WTC11 (cell line): ENCODE measurements at places on chromosomes 11 and 22. TPM values are rescaled to one million over a fixed set of nuclear protein-coding genes. Genes with fewer than 3 reads are reported as not detected.

DNA sequence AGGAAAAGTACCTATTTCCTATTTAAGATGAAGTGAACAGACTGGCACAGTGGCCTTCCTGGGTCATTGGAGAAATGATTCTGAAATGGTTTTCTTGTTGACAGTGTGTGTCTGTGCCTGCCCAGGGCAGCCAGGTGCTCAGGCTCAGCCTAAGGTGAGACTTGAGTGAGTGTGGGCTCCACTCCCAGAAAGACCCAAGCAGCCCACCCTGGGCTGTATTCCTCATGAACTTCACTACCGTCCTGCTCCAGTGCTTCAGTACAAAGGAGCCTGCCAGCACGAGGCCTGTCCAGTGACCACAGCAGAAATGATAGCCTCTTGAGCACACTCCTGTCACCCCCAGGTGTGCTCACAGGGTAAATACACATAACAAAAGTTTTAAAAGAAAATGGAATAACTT, 49.5 kb downstream of the GAB4 start:
- no peak for DNase-seq
- H3K27me3 ChIP-seq, result peaks cover 7% of the 10 kb centered on the region; the same call in 1 of the 2 replicates
- peaks cover 29% of the 10 kb centered on the region for H3K36me3 ChIP-seq
- no peak overlapping the region for H3K27ac ChIP-seq
- H3K4me1 ChIP-seq, result no peaks in the 10 kb centered on the region

GRCh38 chr11:81331611-81332235, 1401.9 kb downstream of the FAM181B start:
- H3K27ac ChIP-seq, result no peak overlapping the region
- H3K4me1 ChIP-seq, result no peaks in the 10 kb centered on the region
- no peaks in the 10 kb centered on the region for H3K36me3 ChIP-seq

DNA sequence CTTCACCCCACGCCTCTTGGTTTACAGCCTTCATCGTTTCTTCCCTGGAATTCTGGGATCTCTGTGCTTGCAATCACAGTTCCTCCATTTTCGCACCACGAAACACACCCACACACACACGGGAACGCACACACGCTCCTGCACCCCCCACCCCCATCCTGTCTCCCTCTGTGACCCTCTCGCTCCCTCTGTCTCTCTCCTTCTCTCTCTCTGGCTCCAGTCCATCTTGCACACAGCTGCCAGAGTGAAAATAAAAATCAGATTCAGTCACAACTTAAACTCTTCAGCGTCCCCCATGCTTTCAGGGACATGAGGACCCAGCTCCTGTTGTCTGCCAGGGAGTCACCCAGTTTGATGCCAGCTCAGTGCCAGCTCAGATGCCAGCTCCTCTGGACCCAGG, 3.0 kb downstream of the GAL start:
- H3K27ac ChIP-seq, result no peak overlapping the region
- no peak overlapping the region for H3K4me3 ChIP-seq
- peaks cover 29% of the 10 kb centered on the region for H3K36me3 ChIP-seq

GRCh38 chr22:43441216-43441615, 29.4 kb downstream of the MPPED1 start:
- no peak for DNase-seq
- no peak overlapping the region for H3K4me3 ChIP-seq
- H3K4me1 ChIP-seq, result peaks cover 13% of the 10 kb centered on the region

Gene CHRM1
- not detected in 3 replicates for total RNA-seq

Gene CHRNA10
- 0.46 to 1.7 TPM (median 0.73 TPM) in 3 replicates for total RNA-seq

Gene P2RX3
- total RNA-seq, result 0.26 to 1.1 TPM (median 0.66 TPM) in 3 replicates

- H3K4me1 ChIP-seq, result peaks cover 49% of the 10 kb centered on the region
- no peak overlapping the region for H3K4me3 ChIP-seq
- peak overlapping the region; percentile 76; the same call in 1 of the 2 replicates for H3K27ac ChIP-seq
- no peaks in the 10 kb centered on the region; the same call in 1 of the 2 replicates for H3K27me3 ChIP-seq
- DNase-seq, result no peak
Observed at GRCh38 chr11:61696602-61697001, 16.4 kb downstream of the DAGLA start.

- peaks cover 5% of the 10 kb centered on the region; the same call in 1 of the 2 replicates for H3K27me3 ChIP-seq
- H3K27ac ChIP-seq, result no peak overlapping the region
- no peaks in the 10 kb centered on the region for H3K4me1 ChIP-seq
Observed at GRCh38 chr11:71532036-71532610, 5.1 kb downstream of the KRTAP5-7 start.

Gene SCGB1A1
- total RNA-seq, result 1.1 to 1.6 TPM (median 1.2 TPM) in 3 replicates

DNA sequence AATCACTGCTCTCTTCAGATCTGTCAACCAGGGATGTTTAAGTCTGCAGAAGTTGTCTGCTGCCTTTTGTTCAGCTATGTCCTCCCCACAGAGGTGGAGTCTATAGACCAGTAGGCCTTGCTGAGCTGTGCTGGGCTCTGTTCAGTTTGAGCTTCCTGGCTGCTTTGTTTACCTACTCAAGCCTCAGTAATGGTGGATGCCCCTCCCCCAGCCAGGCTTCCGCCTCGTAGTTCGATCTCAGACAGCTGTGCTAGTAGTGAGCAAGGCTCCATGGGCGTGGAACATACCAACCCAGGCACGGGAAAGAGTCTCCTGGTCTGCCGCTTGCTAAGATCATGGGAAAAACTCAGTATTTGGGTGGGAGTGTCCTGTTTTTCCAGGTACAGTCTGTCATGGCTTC, 27.6 kb upstream of the CASP12 start:
- DNase-seq, result no peak
- H3K4me3 ChIP-seq, result no peak overlapping the region
- H3K36me3 ChIP-seq, result peaks cover 54% of the 10 kb centered on the region
- H3K27ac ChIP-seq, result no peak overlapping the region

- peaks cover 11% of the 10 kb centered on the region for H3K27me3 ChIP-seq
- DNase-seq, result no peak
- H3K4me3 ChIP-seq, result no peak overlapping the region
- H3K4me1 ChIP-seq, result peaks cover 70% of the 10 kb centered on the region
- no peaks in the 10 kb centered on the region for H3K36me3 ChIP-seq
Observed at GRCh38 chr11:11076276-11076675, 218.4 kb upstream of the ZBED5 start.

GRCh38 chr11:20762116-20762844, 92.9 kb downstream of the NELL1 start:
- no peaks in the 10 kb centered on the region for H3K36me3 ChIP-seq
- no peak for DNase-seq
- H3K27ac ChIP-seq, result no peak overlapping the region
- H3K4me3 ChIP-seq, result no peak overlapping the region

Gene OR2D2
- 0.16 to 0.26 TPM (median 0.23 TPM) in 3 replicates for total RNA-seq

DNA sequence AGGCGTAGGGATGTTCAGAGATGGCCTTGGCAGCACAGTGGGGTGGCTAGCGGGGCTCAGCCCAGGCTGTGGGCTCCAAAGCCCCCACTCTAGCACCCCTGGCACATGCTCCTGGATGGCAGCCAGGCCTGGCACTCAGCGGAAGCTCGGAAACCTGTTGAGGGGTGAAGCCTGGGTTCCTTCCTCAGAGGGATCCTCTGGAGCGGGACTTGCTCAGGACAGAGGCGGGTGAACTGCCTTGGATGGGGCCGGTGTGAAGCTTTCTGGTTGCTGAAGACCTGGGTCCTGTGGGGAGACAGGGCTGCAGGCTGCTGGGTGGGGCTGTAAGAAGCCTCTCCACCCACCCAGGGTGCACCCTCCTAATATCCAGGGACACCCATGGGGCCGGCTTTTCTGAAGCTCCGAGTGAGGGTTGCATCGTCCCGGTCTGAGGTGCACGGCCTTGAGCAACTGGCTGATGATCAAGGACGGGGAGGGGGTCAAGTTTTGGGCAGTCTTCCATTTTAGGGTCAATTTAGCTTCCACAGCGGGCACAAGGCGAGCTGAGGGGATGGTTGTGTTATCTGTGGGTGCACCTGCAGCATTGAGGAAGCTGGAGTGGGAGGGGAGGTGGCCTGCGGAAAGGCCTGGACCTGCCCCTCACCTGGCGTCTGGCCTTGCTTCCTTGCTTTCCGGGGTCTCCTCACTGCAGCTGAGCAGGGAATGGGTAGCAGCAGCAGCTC, 5.2 kb downstream of the MRGPRE start:
- DNase-seq, result no peak
- H3K27ac ChIP-seq, result no peak overlapping the region
- H3K27me3 ChIP-seq, result no peaks in the 10 kb centered on the region
- peaks cover 27% of the 10 kb centered on the region for H3K4me1 ChIP-seq

- H3K4me1 ChIP-seq, result peaks cover 18% of the 10 kb centered on the region
- no peaks in the 10 kb centered on the region for H3K36me3 ChIP-seq
- no peak for DNase-seq
Observed at GRCh38 chr11:75534259-75535069, 8.7 kb upstream of the GDPD5 start.

DNA sequence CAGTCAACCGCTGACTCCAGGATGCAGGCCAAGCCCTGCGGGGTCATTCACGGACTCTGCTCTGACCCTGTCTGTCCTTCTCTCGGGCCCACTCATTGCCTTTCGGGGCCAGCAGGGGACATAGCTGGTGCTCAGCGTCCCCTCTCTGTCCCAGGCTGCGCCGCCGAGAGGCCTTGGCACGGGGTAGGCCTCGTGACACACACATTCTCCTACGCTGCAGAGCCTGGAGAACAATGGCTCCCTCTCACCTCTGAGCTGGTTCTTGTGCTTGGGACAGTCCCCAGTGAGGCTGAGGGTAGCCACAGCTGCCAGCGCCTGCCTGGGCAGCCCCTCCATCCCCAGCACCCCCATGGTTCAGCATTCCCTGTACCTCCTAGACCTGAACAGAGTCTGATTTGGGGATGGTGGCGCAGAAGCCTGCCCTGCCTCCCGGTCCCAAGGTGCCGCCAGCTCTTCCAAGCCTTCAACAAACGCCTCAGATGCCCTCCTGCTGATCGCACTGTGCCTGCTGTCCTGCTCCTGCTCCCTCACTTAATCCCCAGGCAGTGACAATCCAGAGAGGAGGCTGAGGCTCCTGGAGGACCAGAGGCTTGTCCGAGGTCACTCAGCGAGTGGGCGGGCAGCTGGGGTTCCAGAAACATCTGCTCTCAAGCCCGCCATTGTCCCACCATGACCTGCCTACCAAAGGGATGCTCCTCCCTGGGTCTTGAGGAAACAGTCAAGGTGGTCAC, 30.4 kb downstream of the DUSP8 start:
- H3K27me3 ChIP-seq, result peaks cover 62% of the 10 kb centered on the region
- H3K4me1 ChIP-seq, result peaks cover 4% of the 10 kb centered on the region; the same call in 1 of the 2 replicates
- H3K4me3 ChIP-seq, result no peak overlapping the region
- H3K36me3 ChIP-seq, result no peaks in the 10 kb centered on the region
- 0 out of 2 replicates have a peak overlapping the region, but pooled peaks have one; percentile 19 for H3K27ac ChIP-seq
- DNase-seq, result no peak

Gene SMC1B
- 0.07 to 0.18 TPM (median 0.11 TPM) in 3 replicates for total RNA-seq

Gene RCOR2
- 77.4 to 98.3 TPM (median 92.0 TPM) in 3 replicates for total RNA-seq

DNA sequence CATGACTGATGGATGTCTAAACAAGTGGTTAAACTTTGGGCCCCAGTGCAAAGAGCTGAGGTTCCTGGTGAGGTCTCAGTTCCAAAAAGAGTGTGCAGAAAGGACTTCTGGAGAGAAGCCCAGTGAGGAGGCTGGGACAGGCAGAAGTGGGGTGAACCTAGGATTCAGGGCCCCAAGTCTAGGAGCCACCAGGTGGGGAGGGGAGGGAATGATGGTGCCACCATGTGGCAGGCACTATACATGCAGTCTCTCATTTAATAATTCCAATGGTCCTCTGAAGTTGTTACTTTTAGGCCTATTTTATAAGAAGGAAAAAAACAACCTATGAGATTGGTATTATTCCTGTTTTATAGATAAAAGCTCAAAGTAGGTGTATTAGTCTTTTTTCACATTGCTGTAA, 102.0 kb downstream of the INSC start:
- H3K27me3 ChIP-seq, result no peaks in the 10 kb centered on the region; the same call in 1 of the 2 replicates
- no peak overlapping the region for H3K27ac ChIP-seq
- no peak overlapping the region for H3K4me3 ChIP-seq
- peaks cover 5% of the 10 kb centered on the region; the same call in 1 of the 2 replicates for H3K4me1 ChIP-seq

GRCh38 chr11:78298291-78298771, 109.6 kb downstream of the USP35 start:
- peaks cover 8% of the 10 kb centered on the region for H3K4me1 ChIP-seq
- no peaks in the 10 kb centered on the region for H3K36me3 ChIP-seq
- H3K27ac ChIP-seq, result no peak overlapping the region
- H3K4me3 ChIP-seq, result no peak overlapping the region

GRCh38 chr11:2287091-2287490, 14.6 kb downstream of the C11orf21 start:
- DNase-seq, result peak; percentile 6
- peaks cover 8% of the 10 kb centered on the region; the same call in 1 of the 2 replicates for H3K4me1 ChIP-seq
- H3K27me3 ChIP-seq, result peaks cover 66% of the 10 kb centered on the region
- H3K27ac ChIP-seq, result no peak overlapping the region

- H3K4me3 ChIP-seq, result no peak overlapping the region
- no peak overlapping the region for H3K27ac ChIP-seq
- peaks cover 13% of the 10 kb centered on the region for H3K27me3 ChIP-seq
- 0 out of 2 replicates have a peak, but pooled peaks cover 2% of the 10 kb centered on the region for H3K4me1 ChIP-seq
- DNase-seq, result peak; percentile 62
Observed at GRCh38 chr11:74739546-74740270, 8.5 kb upstream of the CHRDL2 start.

- no peak for DNase-seq
- H3K27me3 ChIP-seq, result no peaks in the 10 kb centered on the region; the same call in 1 of the 2 replicates
- H3K36me3 ChIP-seq, result peaks cover 12% of the 10 kb centered on the region
- H3K4me3 ChIP-seq, result no peak overlapping the region
Observed at GRCh38 chr11:11960687-11961086, 47.7 kb downstream of the DKK3 start.

- H3K36me3 ChIP-seq, result no peaks in the 10 kb centered on the region
- no peak overlapping the region for H3K4me3 ChIP-seq
Observed at GRCh38 chr22:19779685-19780268, 19.2 kb downstream of the TBX1 start.

- no peak for DNase-seq
- peak overlapping the region; percentile 45; the same call in 1 of the 2 replicates for H3K27ac ChIP-seq
- peaks cover 4% of the 10 kb centered on the region; the same call in 1 of the 2 replicates for H3K4me1 ChIP-seq
- peaks cover 2% of the 10 kb centered on the region; the same call in 1 of the 2 replicates for H3K27me3 ChIP-seq
- H3K4me3 ChIP-seq, result no peak overlapping the region
- H3K36me3 ChIP-seq, result no peaks in the 10 kb centered on the region
Observed at GRCh38 chr11:32987851-32988250, 27.8 kb upstream of the DEPDC7 start.

Gene KCNJ5
- 0.09 to 0.23 TPM (median 0.22 TPM) in 3 replicates for total RNA-seq

Gene TBRG1
- total RNA-seq, result 25.4 to 30.3 TPM (median 30.0 TPM) in 3 replicates

DNA sequence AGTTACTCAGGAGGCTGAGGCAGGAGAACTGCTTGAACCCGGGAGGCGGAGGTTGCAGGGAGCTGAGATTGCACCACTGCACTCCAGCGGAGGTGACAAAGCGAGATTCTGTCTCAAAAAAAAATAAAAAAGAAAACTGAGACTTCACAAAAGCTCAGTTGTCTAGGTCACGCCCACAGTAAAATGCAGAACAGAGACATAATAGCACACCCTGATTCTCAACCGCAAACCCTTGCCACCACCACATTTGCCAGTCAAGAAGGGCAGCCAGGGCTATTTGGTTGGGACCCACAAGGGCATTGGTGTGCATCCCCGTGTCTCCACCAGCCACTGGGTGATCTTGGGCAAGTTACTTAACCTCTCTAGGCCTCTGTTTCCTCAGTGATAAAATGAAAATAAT, 25.4 kb downstream of the CREB3L1 start:
- H3K4me1 ChIP-seq, result peaks cover 10% of the 10 kb centered on the region
- H3K4me3 ChIP-seq, result no peak overlapping the region
- no peak overlapping the region for H3K27ac ChIP-seq
- 0 out of 2 replicates have a peak, but pooled peaks cover 2% of the 10 kb centered on the region for H3K36me3 ChIP-seq
- no peaks in the 10 kb centered on the region for H3K27me3 ChIP-seq

Gene MS4A4A
- not detected in 3 replicates for total RNA-seq

Gene OR8G5
- total RNA-seq, result not detected in 3 replicates

- DNase-seq, result no peak
- H3K4me1 ChIP-seq, result peaks cover 3% of the 10 kb centered on the region; the same call in 1 of the 2 replicates
- H3K27me3 ChIP-seq, result no peaks in the 10 kb centered on the region
- H3K4me3 ChIP-seq, result no peak overlapping the region
Observed at GRCh38 chr11:19355601-19356000, 114.9 kb upstream of the E2F8 start.

Gene DNAJB13
- total RNA-seq, result 0.18 to 0.24 TPM (median 0.21 TPM) in 3 replicates

- H3K36me3 ChIP-seq, result peaks cover 42% of the 10 kb centered on the region
- DNase-seq, result peak; percentile 29
- no peaks in the 10 kb centered on the region for H3K4me1 ChIP-seq
- no peak overlapping the region for H3K4me3 ChIP-seq
- H3K27me3 ChIP-seq, result peaks cover 6% of the 10 kb centered on the region
Observed at GRCh38 chr11:60563553-60564235, 48.5 kb downstream of the MS4A13 start.
